ENCODE measurements at places on chromosomes 2 and 18. TPM values are rescaled to one million over a fixed set of nuclear protein-coding genes. Genes with fewer than 3 reads are reported as not detected.
A peak's percentile ranks its signal among the peaks of the same experiment; 100 is the strongest.

DNA sequence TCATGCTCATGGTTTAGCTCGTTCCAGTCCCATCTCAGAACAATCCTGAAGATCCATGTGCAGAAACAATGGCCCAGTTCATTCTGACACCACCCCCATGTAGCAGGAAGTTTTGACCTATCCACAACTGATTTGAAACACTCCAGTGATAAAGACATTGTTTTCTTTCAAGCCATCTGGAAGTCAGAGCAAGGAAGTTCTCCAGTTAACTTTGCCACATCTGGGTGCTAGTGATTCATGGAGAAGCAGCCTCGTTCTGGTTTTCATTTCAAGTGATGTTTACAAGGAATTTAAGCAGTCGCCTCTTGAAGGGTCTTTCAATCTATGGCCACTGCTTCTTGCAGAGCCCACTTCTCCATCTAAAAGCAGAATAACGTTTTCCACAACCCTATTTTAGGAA lies 36.6 kb upstream of the TWIST2 start:
- DNase-seq, result no peak

DNA sequence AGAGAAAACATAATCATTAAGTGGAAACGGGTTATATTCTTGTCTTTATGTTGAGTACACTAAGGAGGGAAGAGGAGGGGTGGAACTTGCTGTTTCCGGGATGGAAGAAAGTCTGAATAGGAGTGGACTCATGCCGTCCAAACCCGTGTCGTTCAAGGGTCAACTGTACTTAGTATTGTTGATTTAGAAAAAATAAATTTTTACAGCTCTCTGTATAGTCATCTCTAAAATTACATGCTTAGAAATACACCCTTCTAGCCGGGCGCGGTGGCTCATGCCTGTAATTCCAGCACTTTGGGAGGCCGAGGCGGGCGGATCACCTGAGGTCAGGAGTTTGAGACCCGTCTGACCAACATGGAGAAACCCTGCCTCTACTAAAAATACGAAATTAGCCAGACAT lies 29.4 kb downstream of the RIF1 start:
- no peak for DNase-seq

- no peak for DNase-seq
These were observed 174.5 kb downstream of the CTIF start for GRCh38 chr18:48713309-48713708.

- no peak for DNase-seq
These were observed 42.2 kb downstream of the UPP2 start for GRCh38 chr2:158143703-158144360.

- DNase-seq, result no peak
These were observed 4.7 kb upstream of the KLHL30 start for GRCh38 chr2:238133499-238134392.

- DNase-seq, result peak; percentile 4
These were observed 286.2 kb upstream of the CXCR4 start for GRCh38 chr2:136404176-136404575.

GRCh38 chr2:220315098-220315823 lies 687.8 kb downstream of the SLC4A3 start:
- DNase-seq, result no peak

- no peak for DNase-seq
These were observed 227.1 kb downstream of the ANAPC1 start for GRCh38 chr2:111656894-111657293.

DNA sequence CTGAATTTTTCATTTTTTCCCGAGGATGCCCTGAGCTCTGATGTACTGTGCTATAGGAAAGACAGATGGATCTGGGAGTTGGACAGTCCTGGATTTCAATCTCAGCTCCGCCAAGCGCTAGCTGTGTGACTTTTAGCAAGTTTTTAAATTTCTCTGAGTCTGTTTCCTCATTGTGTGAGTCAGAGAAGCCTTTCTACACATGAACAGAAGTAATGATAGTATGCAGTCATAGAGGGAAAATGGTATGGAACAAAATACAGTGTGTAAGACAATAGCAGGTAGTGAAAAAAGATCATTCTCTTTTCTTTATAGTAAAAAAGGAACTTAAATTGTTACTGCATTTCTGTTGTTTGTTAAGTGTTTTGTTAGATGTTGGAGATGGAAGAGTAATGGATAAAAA lies 52.4 kb upstream of the PPM1B start:
- no peak for DNase-seq

GRCh38 chr2:923832-924601 lies 26.6 kb upstream of the SNTG2 start:
- no peak for DNase-seq

DNA sequence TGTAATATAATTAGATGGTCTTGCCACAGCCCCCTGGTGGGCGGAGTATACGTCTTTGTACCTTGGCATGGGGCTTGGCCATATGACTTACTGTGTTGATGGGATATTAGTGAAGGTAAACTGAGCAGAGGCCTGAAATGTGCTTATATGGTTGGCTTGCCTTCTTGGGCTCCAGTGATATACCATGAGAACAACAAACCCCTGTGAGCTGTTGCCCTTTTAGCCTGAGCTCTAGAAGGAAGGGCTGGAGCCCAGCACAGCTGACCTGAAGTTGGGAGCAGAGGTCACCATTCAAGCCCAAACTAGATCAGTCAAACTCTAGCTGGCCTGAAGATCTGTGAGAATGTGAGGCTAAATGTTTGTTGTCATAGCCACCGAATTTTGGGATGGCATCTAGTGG lies 75.2 kb upstream of the CD302 start:
- no peak for DNase-seq

- DNase-seq, result no peak
These were observed 47.7 kb downstream of the TMEM182 start for GRCh38 chr2:102809291-102810189.

DNA sequence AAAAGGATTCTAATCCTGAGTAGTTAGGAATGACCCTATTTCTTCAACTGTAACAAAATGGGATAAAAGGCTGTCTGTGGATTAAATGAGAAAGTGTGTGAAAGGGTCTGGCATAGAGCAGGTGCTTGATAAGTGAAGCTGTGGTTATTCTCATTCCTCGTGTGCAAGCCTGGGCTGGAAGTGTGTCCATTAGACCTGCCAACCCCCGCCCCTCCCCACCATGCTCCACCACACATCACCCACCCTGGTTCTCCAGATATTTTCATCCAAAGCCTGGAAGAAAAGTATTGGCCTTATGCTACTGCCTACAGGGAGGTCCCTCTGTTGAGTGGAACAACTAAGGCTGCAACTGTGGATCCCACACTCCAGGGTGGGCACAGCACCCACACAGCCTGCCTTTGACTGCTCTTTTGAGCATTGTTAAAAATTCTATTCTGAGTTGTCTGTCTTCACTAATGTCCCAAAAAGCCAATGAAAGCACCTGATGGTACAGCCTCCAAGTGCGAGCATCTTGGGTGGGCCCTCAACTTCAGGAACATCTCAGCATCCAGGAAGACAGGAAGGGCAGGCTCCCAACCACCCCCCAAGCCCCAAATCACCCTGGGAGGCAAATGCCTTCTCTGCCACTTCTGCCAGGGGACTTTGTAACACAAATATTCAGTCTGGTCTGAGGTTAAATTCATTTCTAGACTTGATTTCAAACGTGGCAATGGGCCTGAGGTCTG lies 102.8 kb upstream of the PPP1CB start:
- DNase-seq, result no peak

GRCh38 chr2:25690058-25690457 lies 16.7 kb upstream of the DTNB start:
- DNase-seq, result no peak

DNA sequence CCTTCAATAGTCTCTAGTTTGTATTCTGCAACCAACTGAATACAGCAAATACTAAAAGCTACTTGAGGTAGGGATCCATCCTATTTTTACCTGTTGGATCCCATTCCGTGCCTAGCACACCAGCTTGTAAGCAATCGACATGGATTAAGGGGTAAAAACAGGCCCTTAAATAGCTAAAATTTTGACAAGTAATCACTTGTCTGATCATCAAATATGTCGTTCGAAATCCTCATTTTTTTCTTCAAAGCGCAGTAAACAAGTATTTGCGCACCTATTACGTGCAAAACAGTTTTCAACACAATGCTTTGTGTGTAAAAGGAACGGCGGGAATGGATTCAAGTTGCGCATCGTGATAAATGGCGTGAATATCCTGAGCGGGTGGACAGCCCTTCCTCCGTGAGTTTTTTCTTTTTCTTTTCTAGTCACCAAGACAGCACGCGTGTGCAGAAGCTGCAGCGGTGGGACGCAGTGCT lies 1.4 kb upstream of the ACVR2A start:
- DNase-seq, result no peak

DNA sequence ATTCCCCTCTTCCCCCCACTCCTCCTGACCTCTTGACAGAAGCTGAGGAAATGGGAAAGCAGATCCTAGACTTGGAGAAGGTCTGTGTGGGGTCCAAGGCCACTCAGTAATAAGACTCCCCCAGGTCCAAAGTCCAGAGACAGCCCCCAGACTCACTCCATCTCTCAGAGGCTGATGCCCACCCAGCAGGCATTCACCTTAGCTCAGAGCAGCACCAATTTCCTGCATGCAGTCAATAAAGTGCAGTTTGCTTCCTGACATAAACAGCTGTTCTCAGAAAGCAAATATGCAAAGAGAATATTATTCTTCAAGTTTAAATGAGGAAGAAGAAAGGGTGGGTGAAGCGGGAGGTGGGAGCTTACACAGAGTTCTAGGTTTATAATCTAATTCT lies 84.1 kb upstream of the RTN4 start:
- DNase-seq, result no peak

DNA sequence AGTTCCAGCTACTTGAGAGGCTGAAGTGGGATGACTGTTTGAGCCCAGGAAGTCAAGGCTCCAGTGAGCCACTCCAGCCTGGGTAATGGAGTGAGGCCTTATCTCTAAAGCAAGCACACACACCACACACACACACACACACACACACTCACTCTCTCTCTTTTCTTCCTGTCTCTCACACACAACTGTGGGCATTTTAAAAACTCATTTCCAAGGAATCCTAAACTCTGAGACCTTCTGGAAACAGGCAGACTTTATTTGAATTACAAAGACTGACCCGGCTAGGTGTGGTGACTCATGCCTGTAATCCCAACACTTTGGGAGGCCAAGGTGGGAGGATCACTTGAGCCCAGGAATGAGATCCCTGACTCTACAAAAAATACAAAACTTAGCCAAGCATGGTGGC lies 21.3 kb downstream of the WDSUB1 start:
- no peak for DNase-seq

DNA sequence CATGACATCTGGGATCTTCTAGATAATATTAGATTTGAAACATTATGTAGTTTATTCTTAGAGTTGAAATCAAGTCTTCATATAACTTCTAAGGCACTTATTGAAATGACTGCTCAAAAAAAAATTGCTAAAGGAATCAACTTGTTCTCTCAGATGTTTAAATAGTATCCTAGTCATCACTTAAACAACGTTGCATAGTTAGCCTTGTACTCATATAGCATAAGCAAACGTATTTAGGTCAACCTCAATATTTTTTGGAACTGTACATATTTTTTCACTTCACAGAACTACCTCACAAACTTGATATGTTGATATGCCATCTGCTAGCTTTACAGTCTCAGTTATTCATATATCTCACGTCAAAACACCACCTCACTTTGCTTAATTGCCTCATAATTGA lies 47.1 kb upstream of the CREB1 start:
- DNase-seq, result no peak

DNA sequence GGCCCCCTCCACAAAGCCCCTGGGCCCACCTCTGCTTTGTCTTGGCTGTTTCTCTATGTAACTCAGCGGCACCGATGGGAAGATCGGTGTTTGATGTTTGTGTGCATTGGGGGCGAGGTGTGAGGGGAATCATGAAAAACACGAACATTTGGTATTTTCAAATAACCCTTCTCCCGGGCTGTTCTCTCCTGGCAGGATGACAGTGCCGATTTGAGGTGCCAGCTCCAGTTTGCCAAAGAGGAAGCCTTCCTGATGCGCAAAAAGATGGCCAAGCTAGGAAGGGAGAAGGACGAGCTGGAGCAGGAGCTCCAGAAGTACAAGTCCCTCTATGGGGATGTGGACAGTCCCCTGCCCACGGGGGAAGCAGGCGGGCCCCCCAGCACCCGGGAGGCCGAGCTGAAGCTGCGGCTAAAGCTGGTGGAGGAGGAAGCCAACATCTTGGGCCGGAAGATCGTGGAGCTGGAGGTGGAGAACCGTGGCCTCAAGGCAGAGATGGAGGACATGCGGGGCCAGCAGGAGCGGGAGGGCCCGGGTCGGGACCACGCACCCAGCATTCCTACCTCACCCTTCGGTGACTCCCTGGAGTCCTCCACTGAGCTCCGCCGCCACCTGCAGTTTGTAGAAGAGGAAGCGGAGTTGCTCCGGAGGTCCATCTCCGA lies 78.1 kb downstream of the MTCL1 start:
- peak; percentile 33 for DNase-seq

DNA sequence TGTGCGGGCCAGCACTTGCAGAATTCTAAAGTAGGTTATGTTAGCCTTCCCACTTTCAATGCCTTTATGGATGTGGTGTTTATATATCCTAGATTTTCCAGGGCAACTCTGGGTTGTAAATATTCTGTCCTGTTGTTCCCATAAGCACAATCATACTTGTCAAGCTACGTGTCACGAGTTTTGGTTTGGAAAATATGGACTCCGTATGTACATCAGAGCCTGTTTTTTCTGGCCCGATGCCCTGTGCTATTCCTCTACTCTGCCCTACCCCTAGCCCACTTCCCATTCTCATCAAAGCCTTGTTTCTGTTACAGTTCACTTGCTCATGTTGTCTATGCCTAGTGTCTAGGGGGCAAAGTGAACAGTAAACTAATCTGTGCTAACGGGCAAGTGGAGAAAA lies 27.0 kb upstream of the ZEB2 start:
- DNase-seq, result no peak

DNA sequence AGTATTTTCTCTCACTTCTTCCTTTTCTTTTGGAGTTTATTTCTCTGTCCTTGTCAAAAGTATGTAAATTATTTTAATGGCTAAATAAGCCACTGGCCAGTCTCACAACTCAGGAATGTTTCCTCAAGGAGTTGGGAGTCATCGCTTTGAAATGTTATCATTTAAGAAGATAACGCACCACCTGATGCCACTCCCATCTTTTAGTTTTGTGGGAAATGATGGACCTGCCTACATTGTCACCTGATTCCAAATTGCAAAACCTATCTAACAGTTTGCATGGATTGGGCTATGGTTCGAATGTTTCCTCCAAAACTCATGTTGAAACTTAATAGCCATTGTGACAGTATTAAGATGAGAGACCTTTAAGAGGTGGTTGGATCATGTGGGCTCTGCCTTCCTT lies 32.4 kb upstream of the PPM1B start:
- DNase-seq, result no peak

DNA sequence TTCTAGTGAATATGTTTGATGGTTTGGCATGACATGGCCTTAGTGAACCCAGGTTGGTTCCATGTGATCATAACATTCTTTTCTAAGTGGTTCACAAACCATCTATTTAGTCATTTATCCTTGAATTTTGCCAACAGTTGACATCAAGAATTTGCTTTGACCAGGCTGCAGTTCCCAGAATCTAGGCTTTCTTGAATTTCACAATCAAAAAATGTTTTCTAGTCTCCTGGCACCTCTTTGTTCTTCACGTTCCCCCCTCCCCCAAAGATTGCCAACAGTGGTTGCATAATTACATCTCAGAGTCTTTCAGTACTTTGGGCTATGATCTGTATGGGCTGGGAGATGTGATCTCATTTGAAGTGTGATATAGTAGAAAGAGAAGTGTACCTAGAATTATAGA lies 124.0 kb downstream of the GATA6 start:
- no peak for DNase-seq

OTOS gene
- not detected for total RNA-seq

PGAP1 gene
- total RNA-seq, result 20.3 TPM

VSNL1 gene
- not detected for total RNA-seq

CLEC4F gene
- not detected for total RNA-seq

KLHL30 gene
- not detected for total RNA-seq

MAP3K19 gene
- total RNA-seq, result not detected

TWIST2 gene
- not detected for total RNA-seq

TMEM182 gene
- total RNA-seq, result 4.4 TPM

GAL3ST2 gene
- total RNA-seq, result 0.20 TPM

EML6 gene
- total RNA-seq, result 3.1 TPM

ELOA2 gene
- not detected for total RNA-seq
